Breast epithelium (tissue), 4 donors: ENCODE measurements at places on chromosomes 16 and 17. TPM values are rescaled to one million over a fixed set of nuclear protein-coding genes. Genes with fewer than 3 reads are reported as not detected.
A peak's percentile ranks its signal among the peaks of the same experiment; 100 is the strongest.

GRCh38 chr16:4908854-4909401 is 28.0 kb downstream of the PPL start:
- no peak for DNase-seq

DNA sequence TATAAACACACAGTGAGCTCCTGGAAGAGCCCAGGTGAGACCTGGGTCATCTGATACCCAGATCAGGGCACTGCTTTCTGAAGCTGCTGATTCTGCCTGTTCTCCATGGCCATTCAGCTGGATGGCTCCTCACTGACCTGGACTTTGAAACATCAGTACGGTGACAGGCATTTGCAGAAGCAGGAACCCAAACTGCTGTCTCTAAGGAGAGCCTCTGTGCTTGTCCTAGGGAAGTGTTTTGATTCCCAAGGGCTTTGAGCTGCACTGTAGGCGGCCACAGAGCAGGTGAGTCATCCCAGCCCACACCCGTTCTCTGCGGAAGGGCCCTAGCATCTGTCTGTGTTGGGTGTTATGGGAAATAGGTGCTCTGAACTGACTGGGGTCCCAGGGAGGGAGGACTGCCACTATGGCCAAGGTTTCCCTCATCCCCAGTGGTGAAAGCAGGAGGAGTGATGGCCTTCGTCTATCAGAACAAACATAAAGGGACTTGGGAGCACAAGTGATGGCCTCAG is 60.7 kb upstream of the ADCY9 start:
- peak; percentile 34 for DNase-seq

- DNase-seq: no peak
Observed at GRCh38 chr17:43905400-43905984, 1.8 kb downstream of the MPP2 start.

GRCh38 chr17:52178012-52178411 is 19.5 kb upstream of the CA10 start:
- no peak for DNase-seq

DNA sequence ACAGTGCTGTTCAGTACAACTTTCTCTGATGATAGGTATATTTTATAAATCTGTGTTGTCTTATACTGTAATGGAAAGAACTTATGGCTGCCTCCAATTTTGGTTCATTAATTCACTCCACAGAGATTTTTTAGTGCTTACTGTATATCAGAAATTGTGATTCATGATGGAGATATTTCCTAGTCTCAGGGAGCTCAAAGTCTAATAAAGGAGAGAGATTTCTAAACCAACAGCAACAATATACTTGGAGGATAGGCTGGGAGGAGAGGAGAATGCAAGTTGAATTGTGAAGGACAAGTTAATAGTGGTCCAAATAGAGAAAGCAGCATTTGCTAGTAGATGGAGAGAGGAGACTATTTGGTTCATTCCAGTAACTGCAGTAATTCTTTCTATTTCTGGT is 63.5 kb downstream of the TANC2 start:
- DNase-seq: no peak

The PHOSPHO1 gene
- 0.33 TPM for total RNA-seq

The KRTAP2-1 gene
- not detected for total RNA-seq

- DNase-seq: no peak
Observed at GRCh38 chr16:85027958-85028684, 526 bp downstream of the KIAA0513 start.

The PERCC1 gene
- total RNA-seq: not detected

DNA sequence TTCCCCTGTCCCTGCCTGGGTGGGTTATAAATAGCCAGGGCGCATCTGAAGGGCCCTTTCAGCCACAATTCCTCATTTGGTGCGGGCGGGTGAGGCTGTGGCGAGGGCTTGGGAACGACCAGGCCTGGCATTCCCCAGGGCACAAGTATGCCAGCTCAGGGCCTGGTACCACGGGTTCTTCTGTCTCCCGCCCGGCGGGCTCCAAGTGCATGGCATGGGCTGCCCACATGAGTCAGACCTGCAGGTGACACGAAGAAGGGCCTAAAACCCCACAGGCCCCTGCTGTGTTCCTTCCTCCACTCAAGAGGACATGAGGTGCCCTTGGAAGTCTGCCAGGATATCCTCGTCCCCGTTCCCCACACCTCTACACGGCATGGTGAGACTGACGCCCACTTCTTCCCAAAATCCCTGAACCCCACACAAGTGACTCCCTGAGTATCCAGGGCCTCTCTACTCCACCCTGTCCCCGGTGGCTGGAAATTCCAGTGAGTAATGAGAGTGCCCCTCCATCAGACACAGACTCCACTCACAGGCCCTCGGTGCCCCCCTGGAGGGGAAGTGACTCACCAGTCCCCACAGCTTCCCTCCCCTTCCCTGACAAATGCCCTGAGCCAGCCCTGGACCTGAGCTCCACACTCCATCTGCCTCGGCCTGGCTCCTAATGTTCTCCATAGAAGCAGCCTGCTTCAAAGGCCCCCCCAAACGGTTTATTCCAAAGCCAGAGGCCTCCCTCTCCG is 68.8 kb downstream of the ABR start:
- DNase-seq: peak; percentile 40

GRCh38 chr16:64738321-64738960 is 383.4 kb downstream of the CDH11 start:
- no peak for DNase-seq

- DNase-seq: no peak
Observed at GRCh38 chr17:29294580-29294900, 592 bp upstream of the NUFIP2 start.

DNA sequence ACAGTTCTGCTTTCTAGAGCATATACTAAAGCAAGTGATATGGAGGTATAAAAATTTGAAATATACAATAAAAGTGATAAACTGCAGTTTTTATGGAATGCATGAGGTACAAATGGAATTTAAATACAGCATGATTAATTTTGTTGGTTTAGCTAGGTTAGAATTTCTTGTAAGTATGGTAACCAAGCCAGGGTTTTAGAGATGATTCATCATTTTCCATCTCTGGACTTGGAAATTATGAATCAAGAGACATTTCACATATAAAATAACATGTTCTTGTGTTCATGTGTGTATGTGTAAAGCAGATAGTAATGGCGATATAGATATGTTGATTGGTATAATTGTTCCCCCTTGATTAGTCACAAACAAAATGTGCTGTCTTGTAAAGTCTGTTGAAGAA is 1219.8 kb downstream of the CDH8 start:
- no peak for DNase-seq

The HOXB6 gene
- total RNA-seq: 24.9 TPM

The BAIAP3 gene
- total RNA-seq: 7.3 TPM

DNA sequence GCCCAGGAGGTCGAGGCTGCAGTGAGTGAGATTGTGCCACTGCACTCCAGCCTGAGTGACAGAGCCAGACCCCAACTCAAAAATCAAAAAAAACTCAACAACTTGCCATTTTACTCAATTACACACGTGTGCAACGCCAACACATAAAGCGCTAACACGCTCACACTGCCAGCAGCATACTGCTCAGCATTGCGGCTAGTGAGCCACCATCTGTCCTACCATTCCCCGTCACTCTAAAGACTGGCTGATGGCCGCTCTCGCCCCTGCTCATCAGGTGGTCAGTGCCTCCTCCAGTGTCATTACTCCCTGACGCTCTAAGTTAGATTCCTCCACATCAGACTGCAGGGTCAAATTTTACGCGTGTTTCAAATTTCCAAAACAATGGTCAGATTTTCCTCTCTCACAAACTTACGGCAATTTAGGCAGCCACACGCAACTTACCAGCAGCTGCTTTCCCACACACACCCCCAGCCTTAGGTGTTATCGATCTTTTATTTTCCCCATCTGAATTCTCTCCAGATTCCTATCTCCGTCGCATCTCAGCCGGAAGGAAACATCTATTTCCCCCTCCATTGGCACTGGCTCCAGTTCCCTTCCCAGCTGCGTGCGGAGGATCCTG is 240.8 kb downstream of the C16orf95 start:
- DNase-seq: no peak

GRCh38 chr16:52068447-52069074 is 478.4 kb downstream of the TOX3 start:
- DNase-seq: no peak

DNA sequence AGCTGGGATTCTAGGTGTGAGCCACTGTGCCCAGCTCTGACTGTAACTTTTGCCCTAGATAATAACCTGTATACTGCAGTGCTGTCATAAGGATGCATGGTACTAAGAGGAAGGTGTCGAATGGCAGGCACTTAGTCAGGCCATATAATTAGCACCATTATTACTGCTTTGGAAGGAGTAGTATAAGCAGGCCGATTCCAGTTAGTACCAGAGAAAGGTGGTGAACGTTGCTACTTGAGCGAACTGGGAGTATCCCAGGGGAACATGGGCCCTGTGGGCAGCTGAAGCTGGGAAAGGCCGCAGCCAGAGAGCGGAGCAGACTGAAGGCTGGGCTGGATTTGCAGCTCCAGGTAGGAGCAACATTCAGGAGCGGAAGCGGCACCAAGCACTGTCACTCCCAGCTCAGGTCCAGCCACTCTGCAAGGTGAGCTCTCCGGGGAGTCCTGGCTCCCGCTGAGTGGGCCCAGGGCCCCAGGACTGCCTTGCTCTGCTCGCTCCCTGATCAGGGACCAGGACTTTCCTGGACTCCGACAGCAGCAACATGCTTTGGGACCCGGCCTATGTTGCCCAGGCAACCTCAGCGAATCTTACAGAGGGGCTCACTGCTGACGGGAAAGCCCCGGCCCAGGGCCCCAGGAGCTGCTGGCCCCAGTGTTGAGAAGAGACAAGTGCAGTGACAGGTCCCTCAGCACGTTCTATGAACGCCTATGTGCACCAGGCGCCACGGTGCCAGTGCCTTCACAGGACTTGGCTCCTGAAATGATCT is 28.6 kb downstream of the C16orf74 start:
- no peak for DNase-seq

GRCh38 chr16:81831722-81832126 is 52.6 kb downstream of the PLCG2 start:
- DNase-seq: peak; percentile 29

GRCh38 chr17:69314246-69315065 is 12.5 kb downstream of the ABCA5 start:
- DNase-seq: no peak

The RAB26 gene
- total RNA-seq: not detected

The SDR42E1 gene
- total RNA-seq: 0.16 TPM
